ENCODE measurements at places on chromosomes 3 and 15.

GRCh38 chr15:62886431-62887071 is 156.0 kb upstream of the TPM1 start:
- no peak for DNase-seq

DNA sequence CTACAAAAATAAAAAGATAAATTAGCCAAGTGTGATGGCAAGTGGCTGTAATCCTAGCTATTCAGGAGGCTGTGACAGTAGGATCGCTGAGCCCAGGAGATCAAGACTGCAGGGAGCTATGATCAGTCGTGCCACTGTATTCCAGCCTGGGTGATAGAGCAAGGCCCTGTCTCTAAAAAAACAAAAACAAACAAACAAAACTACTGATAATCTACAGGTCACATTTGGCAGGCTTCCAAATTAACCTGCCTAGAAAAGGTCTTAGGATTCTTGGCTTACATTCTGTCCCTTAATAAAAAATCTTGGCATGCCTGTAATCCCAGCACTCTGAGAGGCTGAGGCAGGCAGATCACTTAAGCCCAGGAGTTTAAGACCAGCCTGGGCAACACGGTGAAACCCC is 33.4 kb upstream of the SETD2 start:
- no peak for DNase-seq

GRCh38 chr3:54159917-54160316 is 37.6 kb downstream of the CACNA2D3 start:
- DNase-seq: no peak

DNA sequence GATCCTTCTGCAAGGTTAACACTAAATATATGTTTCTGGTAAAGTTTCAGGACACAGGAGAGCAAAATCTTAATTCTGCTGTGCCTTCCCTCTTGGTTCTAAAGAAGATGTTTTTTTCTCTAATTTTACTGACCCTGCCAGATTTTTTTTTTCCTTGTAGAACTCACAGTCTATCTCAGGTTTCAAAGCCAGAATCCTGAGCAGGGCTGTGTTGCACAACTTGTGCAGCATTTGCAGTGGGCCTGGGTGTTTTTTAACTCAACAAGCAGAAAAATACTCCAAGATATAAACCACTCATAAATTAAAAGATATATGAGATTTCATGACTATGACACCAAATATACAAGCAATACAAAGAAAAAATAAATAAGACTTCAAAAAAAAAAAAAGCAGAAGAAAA is 40.2 kb upstream of the ARF4 start:
- DNase-seq: no peak

- DNase-seq: no peak
Measured at GRCh38 chr3:64432870-64433269, 207.6 kb upstream of the PRICKLE2 start.

DNA sequence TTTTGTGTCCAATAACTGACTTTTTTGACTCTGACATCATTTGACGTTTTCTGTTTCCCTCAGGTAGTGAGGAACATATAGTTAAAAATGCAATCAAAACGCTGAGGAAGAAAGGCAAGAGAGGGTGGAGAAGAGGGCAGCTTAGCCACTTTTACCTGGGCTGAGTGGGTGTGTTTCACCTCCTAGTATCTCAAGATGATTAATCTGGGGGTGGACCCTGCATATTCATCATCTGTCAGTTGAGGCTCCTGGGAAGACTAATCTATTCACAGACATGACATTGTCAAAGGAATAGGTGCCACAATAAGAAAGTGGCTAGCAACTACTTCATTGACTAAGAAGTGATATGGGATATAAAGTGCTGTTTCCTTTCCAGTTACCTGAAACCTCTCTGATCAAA is 331.5 kb upstream of the RARB start:
- DNase-seq: no peak

DNA sequence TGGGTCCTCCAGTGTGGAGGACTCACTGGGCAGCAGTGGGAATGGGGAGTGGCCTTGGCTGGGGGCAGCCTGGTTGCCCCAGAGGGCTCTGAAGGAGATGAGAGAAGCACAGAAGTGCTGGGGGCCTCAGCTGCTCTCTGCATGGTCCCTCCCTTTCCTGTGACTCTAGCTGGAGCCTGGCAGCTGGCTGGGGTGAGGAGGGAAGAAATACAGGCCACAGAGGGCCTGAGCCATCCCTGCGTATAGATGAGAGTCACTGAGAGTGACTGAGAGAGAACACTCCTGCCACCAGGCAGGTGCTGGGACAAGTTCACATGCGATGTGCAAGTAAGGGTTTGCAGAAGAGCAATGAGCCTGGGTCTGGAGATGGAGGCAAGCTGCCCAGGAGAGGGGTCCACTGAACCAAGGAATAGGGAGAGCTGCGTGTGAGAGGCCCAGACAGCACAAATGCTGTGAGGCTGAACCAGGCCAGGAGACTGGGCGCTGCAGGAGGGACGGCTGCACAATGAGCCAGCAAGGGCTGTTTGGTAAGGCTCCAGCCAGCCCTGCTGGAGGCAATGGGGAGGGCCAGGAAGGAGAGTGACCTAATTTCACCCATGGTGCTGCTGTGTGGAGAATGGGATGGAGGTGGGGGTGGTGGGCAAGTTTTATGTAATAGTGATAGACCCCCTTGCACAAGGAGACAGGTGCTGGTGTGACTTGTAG is 87.2 kb downstream of the CLSTN2 start:
- DNase-seq: no peak

GRCh38 chr3:104556372-104557078 is 810.2 kb upstream of the ALCAM start:
- no peak for DNase-seq

- no peak for DNase-seq
Measured at GRCh38 chr3:184426691-184427141, 46.9 kb downstream of the CHRD start.

DNA sequence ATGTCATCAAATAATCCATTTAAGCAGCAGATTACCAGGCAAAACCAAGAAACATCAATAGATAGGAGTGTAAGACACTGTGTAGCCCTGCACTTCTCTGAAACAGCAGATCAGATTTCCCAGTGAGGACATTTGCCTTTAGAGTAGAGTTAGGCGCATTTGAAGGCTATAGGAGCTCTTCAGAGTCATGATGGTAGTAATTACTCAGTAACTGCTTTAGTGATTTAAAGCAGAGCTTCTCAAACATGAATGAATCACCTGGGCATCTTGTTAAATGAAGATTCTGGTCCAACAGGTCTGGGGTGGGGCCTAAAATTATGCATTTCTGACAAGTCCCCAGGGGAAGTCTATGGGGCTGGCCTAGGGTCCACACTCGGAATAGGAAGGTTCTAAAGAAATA is 36.9 kb downstream of the THRB start:
- DNase-seq: no peak

DNA sequence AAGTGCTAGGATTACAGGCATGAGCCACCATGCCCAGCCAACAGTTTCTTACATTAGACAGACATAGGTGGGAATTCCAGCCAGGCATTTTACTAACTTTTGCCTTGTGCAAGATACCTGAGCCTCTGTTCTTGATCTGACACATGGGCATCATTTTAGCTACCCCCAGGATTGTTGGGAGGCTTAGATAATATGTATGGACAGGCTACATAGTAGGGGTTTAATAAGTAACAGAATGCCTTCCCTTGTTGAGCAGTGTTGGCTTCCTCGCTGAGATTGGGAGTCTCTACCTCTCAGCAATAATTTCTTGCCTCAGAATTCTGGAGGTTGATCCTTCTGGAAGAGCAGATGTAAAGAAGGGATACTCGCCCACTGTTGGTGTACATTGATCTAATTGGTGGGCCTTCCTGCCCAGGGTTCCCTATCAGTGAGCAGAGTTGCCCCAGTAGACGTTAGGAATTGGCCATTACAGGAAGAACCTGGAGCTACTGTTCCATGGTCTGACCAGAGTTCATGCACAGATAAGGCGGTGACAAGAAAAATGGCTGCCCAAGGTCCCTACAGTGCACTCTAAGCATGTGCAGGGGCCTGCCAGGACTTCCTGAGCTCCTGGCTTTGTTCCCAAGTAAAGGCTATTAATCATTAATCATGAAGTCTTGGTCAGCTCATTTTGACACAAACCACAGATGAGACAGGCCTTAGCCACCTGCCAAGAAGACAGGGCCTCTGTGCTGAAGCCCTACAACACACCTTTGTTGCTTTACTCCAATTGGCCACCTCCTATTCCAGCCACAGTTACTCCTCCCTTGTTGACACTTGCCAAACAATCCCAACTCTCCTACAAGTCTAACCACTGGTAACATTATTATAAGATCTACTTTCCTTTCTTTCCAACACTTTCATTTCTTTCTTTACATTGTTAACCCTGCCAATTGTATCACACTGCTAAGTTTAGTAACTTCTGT is 5.0 kb upstream of the IL17RE start:
- DNase-seq: no peak

All from stimulated activated CD8-positive, alpha-beta memory T cell treated with anti-CD3 and anti-CD28 coated beads, Interleukin-4, amount 100 ng/mL, for 4 hours (primary cell).